ENCODE measurements at places on chromosomes 12 and 14. TPM values are rescaled to one million over a fixed set of nuclear protein-coding genes. Genes with fewer than 3 reads are reported as not detected.
A peak's percentile ranks its signal among the peaks of the same experiment; 100 is the strongest.

- DNase-seq: no peak
- no peak overlapping the region for H3K27ac ChIP-seq
- H3K36me3 ChIP-seq: no peaks in the 10 kb centered on the region
- peaks cover under 1% of the 10 kb centered on the region for H3K4me1 ChIP-seq
Observed at GRCh38 chr14:50978888-50979287, 34.6 kb upstream of the PYGL start.

DNA sequence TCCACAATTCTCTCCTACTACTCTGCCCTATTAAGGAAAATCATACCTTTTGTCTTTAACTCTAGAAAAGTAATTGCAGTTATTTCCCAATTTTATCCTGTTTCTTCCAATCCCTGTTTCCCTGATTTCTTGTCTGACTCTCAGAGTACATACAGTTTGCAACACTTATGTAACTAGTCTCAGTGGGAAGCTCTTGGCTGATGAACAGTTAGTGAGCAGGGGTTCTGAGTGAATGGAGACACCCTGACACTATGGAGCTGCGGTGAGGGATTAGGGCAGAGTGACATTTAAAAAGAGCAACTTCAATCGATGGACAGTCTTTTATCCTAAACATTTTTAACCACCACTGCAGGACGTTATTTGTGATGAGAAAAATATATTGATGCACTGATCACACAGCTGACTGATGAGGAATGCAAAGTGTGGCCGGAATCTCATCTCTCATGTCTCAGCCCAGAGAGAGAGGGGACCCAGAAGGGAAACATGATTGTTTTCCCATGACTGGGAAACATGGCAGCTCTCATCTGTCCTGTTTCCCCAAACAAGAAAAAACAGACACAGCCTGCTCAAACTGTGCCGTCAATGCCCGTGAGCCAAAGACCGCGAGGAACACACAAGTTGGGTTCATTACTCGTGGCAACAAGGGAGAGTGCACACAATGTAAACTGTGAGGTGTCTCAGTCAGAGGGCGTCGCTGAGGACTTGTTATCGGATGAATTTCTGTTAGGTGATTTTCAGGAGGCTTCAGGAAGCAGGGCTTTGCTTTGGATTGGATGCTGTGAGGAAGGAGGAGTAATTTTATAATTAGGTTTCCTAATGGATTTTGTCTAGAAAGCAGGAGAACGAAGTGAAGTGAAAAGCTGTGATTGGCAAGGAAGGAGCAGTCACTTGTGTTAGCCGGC, 5.2 kb upstream of the SLC6A13 start:
- DNase-seq: no peak
- no peak overlapping the region for H3K27ac ChIP-seq
- H3K4me1 ChIP-seq: peaks cover 4% of the 10 kb centered on the region

GRCh38 chr12:90037740-90038139, 329.1 kb upstream of the ATP2B1 start:
- no peak for DNase-seq
- no peaks in the 10 kb centered on the region for H3K27me3 ChIP-seq
- H3K4me3 ChIP-seq: no peak overlapping the region

GRCh38 chr12:121009741-121010140, 6.5 kb downstream of the C12orf43 start:
- H3K27ac ChIP-seq: no peak overlapping the region
- no peaks in the 10 kb centered on the region for H3K27me3 ChIP-seq
- H3K4me3 ChIP-seq: no peak overlapping the region
- H3K36me3 ChIP-seq: peaks cover 14% of the 10 kb centered on the region

DNA sequence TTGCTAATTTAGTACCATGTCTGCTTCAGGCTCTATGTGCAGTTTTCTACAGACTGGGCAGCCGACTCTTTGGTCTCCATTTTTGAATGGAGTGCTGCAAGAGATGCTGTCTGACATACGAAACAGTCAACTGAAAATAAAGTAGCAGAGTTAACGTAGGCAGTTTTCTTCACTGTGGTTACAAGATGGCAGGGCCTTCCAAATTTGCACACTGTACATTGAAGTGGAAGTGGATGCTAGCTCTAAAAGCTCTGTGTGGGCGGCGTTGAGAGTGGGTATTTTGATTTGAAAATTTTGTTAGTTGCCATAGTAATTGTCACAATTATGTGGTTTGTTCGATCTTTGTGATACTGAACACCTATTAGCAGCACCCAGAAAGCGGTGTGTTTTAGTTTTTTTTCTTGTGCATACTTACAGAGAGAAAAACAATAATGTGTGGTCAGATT, 154.9 kb upstream of the ATP2B1 start:
- peak overlapping the region; percentile 93 for H3K27ac ChIP-seq
- H3K36me3 ChIP-seq: no peaks in the 10 kb centered on the region
- H3K27me3 ChIP-seq: no peaks in the 10 kb centered on the region
- peak overlapping the region; percentile 27 for H3K4me3 ChIP-seq
- DNase-seq: no peak
- peaks cover 20% of the 10 kb centered on the region for H3K4me1 ChIP-seq

GRCh38 chr14:104512061-104512460, 67.5 kb upstream of the C14orf180 start:
- H3K4me1 ChIP-seq: no peaks in the 10 kb centered on the region
- no peak overlapping the region for H3K4me3 ChIP-seq
- DNase-seq: peak; percentile 67
- H3K27me3 ChIP-seq: no peaks in the 10 kb centered on the region

GRCh38 chr14:30958555-30959407, 66.7 kb upstream of the AP4S1 start:
- no peaks in the 10 kb centered on the region for H3K27me3 ChIP-seq
- peaks cover 26% of the 10 kb centered on the region for H3K4me1 ChIP-seq
- H3K27ac ChIP-seq: no peak overlapping the region
- no peak overlapping the region for H3K4me3 ChIP-seq
- DNase-seq: no peak

- peaks cover 3% of the 10 kb centered on the region for H3K36me3 ChIP-seq
- peaks cover 13% of the 10 kb centered on the region for H3K27me3 ChIP-seq
Observed at GRCh38 chr12:59396919-59397318, 198.9 kb upstream of the SLC16A7 start.

- H3K27ac ChIP-seq: peak overlapping the region; percentile 86
- peaks cover 14% of the 10 kb centered on the region for H3K36me3 ChIP-seq
- no peak overlapping the region for H3K4me3 ChIP-seq
- DNase-seq: no peak
Observed at GRCh38 chr14:80628547-80628946, 313.0 kb downstream of the CEP128 start.

- peak within 1 kb of the TSS; percentile 98 for H3K27ac ChIP-seq
- peak; percentile 96 for DNase-seq
- peaks cover 18% of the 10 kb centered on the region for H3K4me1 ChIP-seq
- peaks cover 12% of the 10 kb centered on the region for H3K27me3 ChIP-seq
Observed at GRCh38 chr14:37197421-37198272, at the start of gene MIPOL1. TSS of gene MIPOL1 (plus strand) at chr14:37197937. CDS start at chr14:37247889, 49,952 bp downstream.

GRCh38 chr12:29521951-29522350, 24.5 kb upstream of the OVCH1 start:
- peaks cover 6% of the 10 kb centered on the region for H3K36me3 ChIP-seq
- H3K4me1 ChIP-seq: peaks cover 11% of the 10 kb centered on the region
- no peak for DNase-seq
- no peak overlapping the region for H3K27ac ChIP-seq
- H3K27me3 ChIP-seq: no peaks in the 10 kb centered on the region

- H3K36me3 ChIP-seq: peaks cover 11% of the 10 kb centered on the region
- no peak overlapping the region for H3K4me3 ChIP-seq
- no peaks in the 10 kb centered on the region for H3K4me1 ChIP-seq
- DNase-seq: no peak
- no peaks in the 10 kb centered on the region for H3K27me3 ChIP-seq
Observed at GRCh38 chr14:52602131-52602530, 49.5 kb downstream of the GPR137C start.

DNA sequence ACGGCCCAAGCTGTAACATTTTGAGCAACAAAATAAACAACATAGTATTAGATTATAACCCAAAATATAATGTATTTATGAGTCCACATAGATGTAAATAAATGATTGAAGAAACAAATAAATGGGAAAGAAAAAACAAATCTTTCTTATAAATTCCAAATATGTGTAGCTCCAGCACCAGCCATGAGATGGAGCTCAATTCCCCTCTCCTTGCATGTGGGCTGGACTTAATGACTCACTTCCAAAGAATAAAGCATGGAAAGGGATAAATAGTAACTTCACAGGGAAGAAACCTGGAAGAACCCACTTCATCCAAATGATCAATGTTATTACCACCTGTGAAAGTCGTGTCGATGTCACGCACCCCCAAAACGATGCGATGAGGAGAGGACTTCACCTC, 158.8 kb downstream of the RPAP3 start:
- H3K4me3 ChIP-seq: no peak overlapping the region
- no peak for DNase-seq
- no peaks in the 10 kb centered on the region for H3K36me3 ChIP-seq
- peaks cover 3% of the 10 kb centered on the region for H3K27me3 ChIP-seq

DNA sequence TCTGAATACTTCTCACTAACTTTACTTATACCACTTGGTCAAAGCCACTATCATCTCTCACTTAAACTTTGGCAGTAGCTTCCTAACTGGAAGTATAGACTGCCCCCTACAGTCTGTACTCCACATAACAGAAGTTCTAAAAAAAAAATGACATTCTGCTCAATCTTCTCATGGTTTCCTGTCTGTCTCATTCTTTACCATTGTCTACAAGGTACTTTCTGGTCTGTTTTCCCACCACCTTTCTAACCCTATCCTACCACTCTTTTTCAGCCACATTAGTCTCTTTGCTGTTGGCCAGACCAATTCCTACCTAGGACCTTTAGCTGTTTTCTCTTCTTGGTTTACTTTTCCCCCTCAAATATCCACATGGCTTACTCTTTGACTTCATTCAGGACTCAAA, 14.7 kb downstream of the CPSF6 start:
- DNase-seq: no peak
- H3K4me3 ChIP-seq: no peak overlapping the region
- H3K4me1 ChIP-seq: peaks cover 25% of the 10 kb centered on the region
- H3K27me3 ChIP-seq: no peaks in the 10 kb centered on the region

DNA sequence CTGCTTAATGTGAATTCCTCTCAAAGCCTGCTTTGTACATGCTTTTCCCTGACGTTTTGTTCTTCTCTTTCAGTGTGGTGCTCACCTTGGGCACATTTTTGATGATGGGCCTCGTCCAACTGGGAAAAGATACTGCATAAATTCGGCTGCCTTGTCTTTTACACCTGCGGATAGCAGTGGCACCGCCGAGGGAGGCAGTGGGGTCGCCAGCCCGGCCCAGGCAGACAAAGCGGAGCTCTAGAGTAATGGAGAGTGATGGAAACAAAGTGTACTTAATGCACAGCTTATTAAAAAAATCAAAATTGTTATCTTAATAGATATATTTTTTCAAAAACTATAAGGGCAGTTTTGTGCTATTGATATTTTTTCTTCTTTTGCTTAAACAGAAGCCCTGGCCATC, 184.6 kb downstream of the MSRB3 start:
- H3K36me3 ChIP-seq: peaks cover 33% of the 10 kb centered on the region
- no peak for DNase-seq
- no peaks in the 10 kb centered on the region for H3K27me3 ChIP-seq
- no peak overlapping the region for H3K27ac ChIP-seq
- H3K4me3 ChIP-seq: no peak overlapping the region
- H3K4me1 ChIP-seq: peaks cover 23% of the 10 kb centered on the region

DNA sequence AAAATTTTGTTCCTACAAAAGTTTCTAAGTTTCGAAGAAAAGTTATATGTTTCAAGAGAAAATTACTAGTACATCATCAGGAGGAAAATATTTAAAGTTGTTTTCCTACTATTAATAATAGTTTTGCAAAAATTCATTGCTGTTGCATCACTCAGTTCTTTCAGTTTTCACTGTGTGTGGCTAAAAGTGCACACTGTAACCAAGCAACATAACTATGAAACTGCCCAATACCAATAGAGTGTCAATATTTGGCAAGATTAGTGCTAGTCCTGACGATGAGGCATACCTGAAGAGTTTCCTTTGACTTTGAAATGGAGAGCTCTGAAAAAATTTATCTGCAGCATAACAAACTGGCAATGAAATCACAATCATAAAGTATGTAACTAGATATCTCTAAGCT, 194.3 kb downstream of the CPNE8 start:
- H3K36me3 ChIP-seq: peaks cover 1% of the 10 kb centered on the region
- DNase-seq: no peak
- peak overlapping the region; percentile 20 for H3K27ac ChIP-seq
- H3K4me1 ChIP-seq: peaks cover 6% of the 10 kb centered on the region
- H3K4me3 ChIP-seq: no peak overlapping the region

GRCh38 chr14:101791919-101792572, 30.5 kb downstream of the PPP2R5C start:
- no peak for DNase-seq
- peak overlapping the region; percentile 89 for H3K27ac ChIP-seq
- peaks cover 5% of the 10 kb centered on the region for H3K36me3 ChIP-seq
- H3K27me3 ChIP-seq: no peaks in the 10 kb centered on the region

DNA sequence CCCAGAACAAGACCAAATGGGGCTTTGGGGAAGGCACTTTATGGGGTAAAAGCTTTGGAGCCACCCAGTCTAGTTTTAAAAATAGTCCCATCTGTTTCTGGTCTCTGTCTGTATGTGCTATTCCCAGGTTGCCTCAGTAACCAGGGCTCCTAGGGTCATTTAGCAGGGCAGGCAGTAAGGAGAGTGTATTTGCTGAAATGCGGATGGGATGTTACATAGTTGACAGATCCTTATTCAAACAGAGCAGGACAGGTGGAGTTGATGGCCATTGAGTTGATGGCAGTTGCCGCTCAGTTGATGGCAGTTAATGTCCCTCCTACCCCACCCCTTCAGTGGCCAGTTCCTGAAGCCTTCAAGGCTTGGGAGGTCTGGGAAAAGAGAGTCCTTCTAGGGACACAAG, 4.6 kb downstream of the ZC3H10 start:
- H3K27ac ChIP-seq: no peak overlapping the region
- no peak overlapping the region for H3K4me3 ChIP-seq
- peaks cover 38% of the 10 kb centered on the region for H3K4me1 ChIP-seq
- H3K36me3 ChIP-seq: peaks cover 12% of the 10 kb centered on the region
- DNase-seq: no peak

GRCh38 chr12:98856897-98857540, 211.9 kb downstream of the APAF1 start:
- no peak overlapping the region for H3K4me3 ChIP-seq
- no peaks in the 10 kb centered on the region for H3K27me3 ChIP-seq
- DNase-seq: no peak

GRCh38 chr14:34835312-34835711, 39.8 kb downstream of the BAZ1A start:
- peaks cover 7% of the 10 kb centered on the region for H3K36me3 ChIP-seq
- no peak overlapping the region for H3K27ac ChIP-seq
- peaks cover 16% of the 10 kb centered on the region for H3K4me1 ChIP-seq
- H3K4me3 ChIP-seq: no peak overlapping the region
- no peaks in the 10 kb centered on the region for H3K27me3 ChIP-seq
- DNase-seq: no peak

Gene OGFOD2
- 20.2 TPM for total RNA-seq

Gene PGF
- total RNA-seq: 3.5 TPM

Gene ULK1
- total RNA-seq: 69.6 TPM

Gene ESR2
- total RNA-seq: 0.16 TPM

Gene UNC79
- 0.08 TPM for total RNA-seq

Gene COCH
- 4.8 TPM for total RNA-seq

Gene GDF3
- not detected for total RNA-seq

Gene WNT1
- not detected for total RNA-seq

All from osteocyte (in vitro differentiated cells).